ENCODE measurements at places on chromosomes 1 and 21. TPM values are rescaled to one million over a fixed set of nuclear protein-coding genes. Genes with fewer than 3 reads are reported as not detected.

GPA33 gene
- 5.2 TPM for total RNA-seq

ENAH gene
- 0.12 TPM for total RNA-seq

GRCh38 chr21:29953072-29953471 is 13.3 kb upstream of the GRIK1 start:
- DNase-seq: no peak
- H3K27me3 ChIP-seq: no peaks in the 10 kb centered on the region
- H3K4me1 ChIP-seq: no peaks in the 10 kb centered on the region
- H3K36me3 ChIP-seq: no peaks in the 10 kb centered on the region
- no peak overlapping the region for H3K27ac ChIP-seq

FCRL2 gene
- not detected for total RNA-seq

GRCh38 chr1:158362941-158363340 is 9.2 kb downstream of the CD1E start:
- DNase-seq: no peak
- H3K27me3 ChIP-seq: peaks cover 18% of the 10 kb centered on the region
- H3K4me1 ChIP-seq: no peaks in the 10 kb centered on the region
- no peak overlapping the region for H3K4me3 ChIP-seq

- H3K4me1 ChIP-seq: no peaks in the 10 kb centered on the region
- no peaks in the 10 kb centered on the region for H3K27me3 ChIP-seq
- no peak overlapping the region for H3K27ac ChIP-seq
- H3K36me3 ChIP-seq: no peaks in the 10 kb centered on the region
- DNase-seq: no peak
Observed at GRCh38 chr21:44279354-44280260, 6.1 kb upstream of the AIRE start.

GRCh38 chr1:179510038-179510437 is 65.7 kb downstream of the NPHS2 start:
- DNase-seq: no peak
- H3K4me1 ChIP-seq: no peaks in the 10 kb centered on the region
- no peaks in the 10 kb centered on the region for H3K36me3 ChIP-seq
- H3K4me3 ChIP-seq: no peak overlapping the region

DNA sequence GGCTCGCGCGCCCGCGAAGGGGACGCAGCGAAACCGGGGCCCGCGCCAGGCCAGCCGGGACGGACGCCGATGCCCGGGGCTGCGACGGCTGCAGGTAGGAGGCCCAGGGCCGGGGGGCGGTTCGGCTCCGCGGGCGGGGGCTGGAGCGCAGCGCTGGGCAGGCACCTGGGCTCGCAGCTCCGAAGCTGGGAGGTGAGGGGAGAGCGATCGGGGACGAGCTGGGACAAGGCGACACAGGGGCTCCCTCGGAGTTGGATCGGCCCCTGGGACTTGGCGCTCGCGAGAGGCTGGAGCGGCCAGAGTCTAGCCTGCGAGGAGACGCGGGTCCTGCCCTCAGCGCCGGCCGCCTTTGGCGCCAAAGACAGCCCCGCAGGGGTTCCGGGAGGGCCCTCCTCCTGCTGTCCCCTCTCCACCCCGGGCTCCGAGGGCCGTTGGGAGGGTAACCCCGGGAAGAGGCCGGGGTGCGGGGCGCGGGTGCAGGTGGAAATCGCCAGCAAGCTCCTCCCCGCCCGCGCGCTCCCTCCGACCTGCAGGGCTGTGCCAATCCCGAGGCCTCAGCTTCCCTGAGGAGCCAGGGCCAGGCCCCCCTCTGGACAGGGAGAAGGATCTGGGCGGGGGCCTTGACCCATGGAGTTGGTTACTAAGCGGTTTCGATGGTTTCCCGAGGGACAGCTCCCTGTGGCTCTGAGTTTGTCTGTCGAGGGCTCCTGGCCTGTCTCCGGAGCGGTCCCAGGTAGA is 401 bp downstream of the TP73 start:
- no peak overlapping the region for H3K27ac ChIP-seq
- H3K27me3 ChIP-seq: peaks cover 32% of the 10 kb centered on the region

GIPC2 gene
- total RNA-seq: 0.62 TPM

- no peak overlapping the region for H3K27ac ChIP-seq
- no peak for DNase-seq
- no peaks in the 10 kb centered on the region for H3K4me1 ChIP-seq
- no peaks in the 10 kb centered on the region for H3K27me3 ChIP-seq
Observed at GRCh38 chr1:43235451-43236121, 34.2 kb upstream of the TMEM125 start.

GRCh38 chr21:33286600-33287456 is 20.7 kb downstream of the IL10RB start:
- peaks cover 20% of the 10 kb centered on the region for H3K36me3 ChIP-seq
- no peaks in the 10 kb centered on the region for H3K4me1 ChIP-seq
- no peaks in the 10 kb centered on the region for H3K27me3 ChIP-seq
- H3K4me3 ChIP-seq: no peak overlapping the region
- H3K27ac ChIP-seq: peak overlapping the region; percentile 75

DNA sequence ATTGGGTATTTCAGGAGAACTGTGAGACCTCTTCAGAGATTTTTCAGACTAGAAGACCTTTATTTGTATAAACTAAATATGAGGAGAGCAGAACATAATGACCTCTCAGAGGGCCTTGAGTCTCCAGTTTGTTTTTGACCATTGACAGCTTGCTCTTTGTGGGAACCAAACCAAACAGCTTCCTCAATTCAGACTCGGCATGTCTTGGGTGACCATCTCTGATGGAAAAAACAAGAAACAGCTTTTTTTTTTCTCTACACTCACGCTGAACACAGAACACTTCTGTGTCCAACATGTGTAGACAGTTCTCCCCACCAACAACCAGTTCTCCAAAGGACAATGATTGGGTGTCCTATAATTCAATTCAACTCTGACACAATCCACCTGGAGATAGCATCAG is 11.5 kb downstream of the ATP1A4 start:
- no peak overlapping the region for H3K27ac ChIP-seq
- no peak for DNase-seq
- H3K27me3 ChIP-seq: peaks cover 17% of the 10 kb centered on the region
- H3K4me1 ChIP-seq: peaks cover 26% of the 10 kb centered on the region
- no peaks in the 10 kb centered on the region for H3K36me3 ChIP-seq
- H3K4me3 ChIP-seq: no peak overlapping the region

EGLN1 gene
- total RNA-seq: 13.8 TPM

GRCh38 chr1:85342207-85342606 is 65.8 kb upstream of the BCL10 start:
- H3K4me1 ChIP-seq: no peaks in the 10 kb centered on the region
- no peak overlapping the region for H3K27ac ChIP-seq
- H3K27me3 ChIP-seq: peaks cover 40% of the 10 kb centered on the region
- no peaks in the 10 kb centered on the region for H3K36me3 ChIP-seq
- H3K4me3 ChIP-seq: no peak overlapping the region
- DNase-seq: no peak

DNA sequence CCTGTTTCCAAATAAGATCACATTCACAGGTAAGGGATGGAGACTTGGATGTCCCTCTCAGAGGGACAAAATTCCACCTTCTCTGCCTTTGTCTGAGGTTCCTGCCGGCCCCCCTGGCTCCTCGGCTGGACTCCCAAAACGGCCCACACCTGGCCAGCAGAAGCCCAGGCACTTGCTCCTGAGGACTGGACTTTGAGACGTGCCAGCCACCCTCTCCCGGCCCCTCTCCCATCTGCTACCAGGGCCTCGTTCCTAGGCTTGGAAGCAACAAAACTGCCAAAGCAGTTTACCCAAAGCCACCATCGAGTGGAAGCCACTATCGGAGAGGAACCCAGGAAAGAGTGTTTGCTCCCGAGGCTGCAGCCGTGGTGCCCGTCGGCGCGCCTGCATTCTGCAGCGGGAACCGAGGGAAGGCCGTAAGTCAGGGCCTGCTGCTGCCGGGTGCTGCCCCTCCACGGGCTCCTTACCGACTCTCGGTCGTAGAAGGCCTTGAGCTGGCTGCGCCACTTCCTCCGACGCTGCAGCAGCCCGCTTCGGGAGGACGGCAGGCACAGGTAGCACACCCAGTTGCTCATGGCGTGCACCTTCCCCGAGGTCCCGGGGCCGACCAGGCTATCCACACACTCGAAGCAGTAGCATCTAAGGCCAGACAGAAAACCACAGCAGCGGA is 3.5 kb downstream of the DNMT3L start:
- DNase-seq: no peak
- H3K36me3 ChIP-seq: no peaks in the 10 kb centered on the region
- H3K4me3 ChIP-seq: no peak overlapping the region

TMOD4 gene
- total RNA-seq: 3.2 TPM

AQP10 gene
- not detected for total RNA-seq

KRTAP21-2 gene
- total RNA-seq: not detected

IER5 gene
- 71.8 TPM for total RNA-seq

MLLT11 gene
- 5.6 TPM for total RNA-seq

CELSR2 gene
- 2.5 TPM for total RNA-seq

TMEM51 gene
- not detected for total RNA-seq

DNA sequence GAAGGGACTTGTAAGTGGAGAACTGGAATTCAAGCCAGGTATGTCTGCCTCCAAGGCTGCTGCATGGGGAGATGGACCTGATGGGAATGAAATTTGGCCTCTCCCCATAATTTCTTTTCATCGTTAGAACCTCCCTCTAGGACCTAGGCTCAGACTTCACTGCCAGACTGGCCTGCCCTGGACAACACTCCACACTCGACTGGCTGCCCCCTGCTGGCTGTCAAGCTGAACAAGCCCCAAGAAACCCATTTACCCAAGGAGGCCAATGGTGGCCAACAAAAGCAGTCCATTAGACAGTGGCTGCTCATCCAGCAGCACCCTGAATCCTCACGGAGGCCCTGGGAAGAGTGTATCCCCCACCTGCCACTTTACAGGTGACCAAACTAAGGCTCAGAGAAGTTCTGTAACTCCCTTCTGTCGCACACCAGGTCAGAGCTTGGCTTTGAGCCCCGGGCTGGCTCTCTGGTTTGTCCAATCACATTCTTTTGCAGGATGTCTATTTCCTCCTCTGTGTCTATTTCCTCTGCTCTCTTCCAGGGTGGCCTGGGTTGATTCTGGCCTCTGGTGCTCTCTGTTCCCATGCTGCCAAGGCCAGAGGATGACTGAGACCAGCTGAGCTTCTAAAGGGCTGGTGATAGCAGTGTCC is 3.8 kb downstream of the RNF186 start:
- H3K27me3 ChIP-seq: peaks cover 1% of the 10 kb centered on the region
- H3K4me3 ChIP-seq: no peak overlapping the region
- H3K27ac ChIP-seq: no peak overlapping the region
- peak; percentile 66 for DNase-seq
- no peaks in the 10 kb centered on the region for H3K4me1 ChIP-seq

- DNase-seq: no peak
- H3K27ac ChIP-seq: no peak within 1 kb of the TSS
- H3K4me3 ChIP-seq: no peak within 1 kb of the TSS
- peaks cover 1% of the 10 kb centered on the region for H3K36me3 ChIP-seq
- H3K4me1 ChIP-seq: no peaks in the 10 kb centered on the region
Observed at GRCh38 chr1:237890822-237891221, at the start of gene ZP4. TSS of gene ZP4 (minus strand) at chr1:237890922. CDS start at chr1:237890635, 287 bp downstream.

- H3K4me3 ChIP-seq: peak overlapping the region; percentile 58
- no peaks in the 10 kb centered on the region for H3K36me3 ChIP-seq
- peaks cover 19% of the 10 kb centered on the region for H3K4me1 ChIP-seq
- peaks cover 20% of the 10 kb centered on the region for H3K27me3 ChIP-seq
- peak overlapping the region; percentile 7 for H3K27ac ChIP-seq
- DNase-seq: no peak
Observed at GRCh38 chr1:116628448-116628847, 39.1 kb downstream of the IGSF3 start.

CDK11B gene
- 41.5 TPM for total RNA-seq

SLX9 gene
- 48.9 TPM for total RNA-seq

- no peak for DNase-seq
- H3K4me3 ChIP-seq: no peak overlapping the region
- H3K36me3 ChIP-seq: peaks cover 16% of the 10 kb centered on the region
- H3K4me1 ChIP-seq: no peaks in the 10 kb centered on the region
- no peaks in the 10 kb centered on the region for H3K27me3 ChIP-seq
Observed at GRCh38 chr1:183760661-183761060, 44.3 kb upstream of the RGL1 start.

DNA sequence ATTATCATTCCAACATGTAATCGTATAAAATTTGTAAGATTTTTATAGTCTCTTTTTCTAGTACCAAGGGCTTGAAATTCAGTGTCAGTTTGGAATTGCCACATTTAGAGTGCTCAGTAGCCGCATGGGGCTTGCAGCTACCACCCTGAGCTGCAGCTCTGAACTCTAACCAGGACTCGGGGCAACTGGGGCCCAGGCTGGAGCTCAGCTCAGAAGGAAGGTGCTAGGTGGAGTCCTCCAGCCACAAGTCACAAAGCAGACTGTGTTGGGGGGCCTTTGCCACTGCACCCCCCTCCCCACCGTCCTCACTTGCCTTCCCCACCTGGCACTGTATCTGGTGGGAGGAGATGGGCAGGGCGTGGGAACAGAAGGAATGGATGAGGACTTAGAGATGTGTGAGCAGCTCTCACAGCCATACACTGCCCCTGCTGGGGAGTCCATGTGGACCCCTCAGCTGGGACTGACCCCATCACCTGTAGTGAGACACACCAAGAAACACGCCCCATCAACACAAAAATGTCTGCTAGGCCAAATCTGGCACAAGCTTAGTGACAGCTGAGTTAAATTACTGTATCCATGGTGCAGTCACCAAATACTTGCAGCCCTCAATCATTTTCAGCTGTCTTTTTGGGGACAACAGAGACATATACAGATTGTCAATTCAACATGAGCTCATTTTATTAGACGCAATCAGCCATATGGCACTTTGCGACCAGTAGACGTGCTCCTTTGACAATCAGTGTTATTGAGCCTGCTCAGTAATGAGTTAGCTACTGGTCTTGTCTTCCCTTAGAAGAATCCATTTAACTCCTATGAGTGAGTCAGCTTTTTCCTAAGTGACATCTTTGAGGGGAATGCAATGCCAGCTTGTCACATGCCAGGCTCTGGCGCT is 241.7 kb upstream of the RAB4A start:
- H3K27ac ChIP-seq: no peak overlapping the region
- peaks cover 17% of the 10 kb centered on the region for H3K27me3 ChIP-seq
- no peak for DNase-seq
- no peaks in the 10 kb centered on the region for H3K36me3 ChIP-seq

GRCh38 chr1:172269644-172270043 is 150.8 kb upstream of the C1orf105 start:
- H3K27me3 ChIP-seq: no peaks in the 10 kb centered on the region
- DNase-seq: peak; percentile 4
- H3K27ac ChIP-seq: peak overlapping the region; percentile 86
- H3K4me1 ChIP-seq: peaks cover 61% of the 10 kb centered on the region
- no peaks in the 10 kb centered on the region for H3K36me3 ChIP-seq

PYHIN1 gene
- 23.0 TPM for total RNA-seq

GRCh38 chr1:44027320-44027719 is 3.9 kb downstream of the SLC6A9 start:
- H3K36me3 ChIP-seq: peaks cover 7% of the 10 kb centered on the region
- no peaks in the 10 kb centered on the region for H3K27me3 ChIP-seq
- DNase-seq: no peak

- no peaks in the 10 kb centered on the region for H3K27me3 ChIP-seq
- H3K4me3 ChIP-seq: no peak overlapping the region
- DNase-seq: no peak
- H3K36me3 ChIP-seq: peaks cover 27% of the 10 kb centered on the region
- peak overlapping the region; percentile 7 for H3K27ac ChIP-seq
Observed at GRCh38 chr1:226362891-226363447, 44.9 kb downstream of the PARP1 start.
